ENCODE measurements at places on chromosomes 1 and 21. TPM values are rescaled to one million over a fixed set of nuclear protein-coding genes. Genes with fewer than 3 reads are reported as not detected.

DNA sequence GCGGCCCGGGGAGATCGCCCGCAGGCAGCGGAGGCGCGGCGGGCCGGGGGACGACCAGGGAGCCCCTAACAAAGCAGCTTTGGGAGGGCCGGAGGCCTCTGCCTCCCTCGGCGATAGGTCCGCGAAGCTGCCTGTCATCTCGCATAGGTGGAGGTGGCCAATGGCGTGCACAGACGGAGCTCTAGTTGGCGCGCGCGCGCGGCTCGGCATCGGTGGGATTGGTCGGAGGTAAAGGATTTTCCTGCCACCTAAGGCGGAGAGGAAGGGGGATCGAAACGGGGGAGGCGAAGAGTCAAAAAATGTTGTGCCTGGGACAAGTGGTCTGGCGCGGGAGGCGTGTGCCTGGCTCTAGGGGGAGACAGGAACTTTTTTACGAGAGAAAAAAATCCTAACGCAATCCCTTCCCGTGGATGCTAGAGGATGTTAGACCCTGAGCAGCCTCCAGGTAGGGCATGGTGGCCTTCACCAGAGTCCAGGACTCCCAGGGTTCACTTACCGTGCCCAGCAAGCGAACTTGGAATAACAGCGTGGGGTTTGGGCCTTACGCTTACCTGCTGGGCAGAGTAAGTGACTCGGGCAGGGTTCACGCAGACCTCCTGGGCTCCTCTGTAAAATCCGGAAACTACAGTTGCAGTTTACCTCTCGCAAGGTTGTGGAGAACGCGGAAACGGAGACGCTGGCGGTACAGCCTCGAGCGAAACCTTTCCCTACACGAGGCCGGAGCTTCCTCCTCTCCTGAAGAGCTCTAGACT is 99.9 kb upstream of the SOD1 start:
- peaks cover 34% of the 10 kb centered on the region for H3K4me1 ChIP-seq
- H3K27me3 ChIP-seq: peaks cover 30% of the 10 kb centered on the region
- no peak overlapping the region for H3K27ac ChIP-seq
- H3K36me3 ChIP-seq: no peaks in the 10 kb centered on the region
- peak; percentile 92 for DNase-seq

DNA sequence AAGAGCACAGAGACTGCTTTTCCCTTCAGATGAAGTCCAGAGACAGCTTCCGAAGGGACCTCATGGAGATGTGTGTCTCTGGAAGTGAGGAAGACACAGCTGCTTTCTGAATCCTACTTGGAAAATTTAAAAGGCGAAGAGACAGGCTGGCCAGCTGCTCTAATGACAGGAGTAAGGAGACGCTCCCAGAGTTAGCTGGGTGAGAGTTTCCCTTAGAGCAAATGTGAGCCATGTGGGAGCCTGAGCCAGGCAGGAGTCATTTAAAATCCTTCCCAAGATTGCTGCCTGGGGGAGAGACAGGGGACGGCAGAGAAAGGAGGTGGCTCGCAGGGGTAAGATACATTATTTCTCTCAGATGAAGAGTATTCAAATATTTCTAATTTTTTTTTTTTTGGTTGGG is 53.1 kb downstream of the ZNF326 start:
- H3K4me3 ChIP-seq: no peak overlapping the region
- H3K36me3 ChIP-seq: no peaks in the 10 kb centered on the region
- no peaks in the 10 kb centered on the region for H3K4me1 ChIP-seq
- no peak overlapping the region for H3K27ac ChIP-seq

DNA sequence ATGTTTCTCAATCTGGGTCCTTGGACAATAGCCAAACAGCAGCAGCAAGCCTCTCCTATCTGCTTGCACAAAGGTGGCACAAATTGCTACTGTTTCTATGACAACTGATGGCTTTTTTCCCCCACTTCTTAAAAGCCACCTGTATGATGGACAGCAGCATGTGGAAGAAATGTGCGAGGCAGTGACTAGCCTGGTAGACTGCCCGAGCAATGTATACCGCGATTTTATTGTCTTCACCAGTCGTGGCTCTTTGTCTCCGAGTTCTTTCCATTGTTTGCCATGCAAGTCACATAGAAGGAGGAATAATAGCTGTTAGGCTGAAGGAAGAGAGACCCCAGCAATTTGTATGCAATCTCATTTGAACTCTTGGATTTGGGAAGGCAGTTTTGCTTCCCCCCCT is 79.4 kb downstream of the S1PR1 start:
- H3K27ac ChIP-seq: no peak overlapping the region
- H3K36me3 ChIP-seq: no peaks in the 10 kb centered on the region
- peaks cover 6% of the 10 kb centered on the region for H3K27me3 ChIP-seq
- DNase-seq: no peak
- no peak overlapping the region for H3K4me3 ChIP-seq

DNA sequence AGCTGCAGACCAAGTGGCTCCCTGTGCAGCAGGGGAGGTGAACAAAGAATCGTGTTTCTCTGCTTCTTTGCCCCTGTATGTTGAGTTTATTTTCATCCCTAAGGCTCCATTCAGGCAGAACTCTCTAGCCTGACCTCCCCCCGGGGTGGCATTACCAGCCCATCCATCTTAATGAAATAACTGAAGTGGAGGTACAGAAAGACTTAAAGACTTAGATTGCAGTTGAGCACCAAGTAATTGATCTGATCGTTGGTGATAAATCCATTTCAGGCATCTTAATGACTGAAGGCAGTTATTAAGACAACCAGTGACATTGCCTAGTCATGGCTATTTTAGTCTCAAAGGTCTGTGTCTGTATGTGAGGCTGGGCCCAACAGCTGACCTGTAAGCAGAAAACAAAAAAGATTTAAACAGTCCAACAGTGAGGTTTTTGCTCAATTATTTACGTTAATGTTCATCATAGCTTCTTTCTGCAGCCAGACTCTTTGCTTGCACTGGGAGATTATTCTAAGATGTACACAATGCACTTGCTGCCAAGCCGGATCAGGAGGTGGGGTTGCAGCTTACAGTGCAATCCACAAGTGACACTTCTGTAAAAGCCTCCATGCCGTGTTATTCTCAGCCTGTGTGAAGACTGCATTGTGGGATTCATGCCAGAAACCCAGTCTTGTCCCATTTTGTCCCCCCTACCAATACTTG is 363.0 kb upstream of the DUSP10 start:
- H3K36me3 ChIP-seq: no peaks in the 10 kb centered on the region
- no peaks in the 10 kb centered on the region for H3K27me3 ChIP-seq
- DNase-seq: no peak
- no peaks in the 10 kb centered on the region for H3K4me1 ChIP-seq
- no peak overlapping the region for H3K27ac ChIP-seq
- H3K4me3 ChIP-seq: no peak overlapping the region

CFAP74 gene
- total RNA-seq: not detected

ARHGEF10L gene
- not detected for total RNA-seq

PLPPR4 gene
- total RNA-seq: not detected

PDPN gene
- not detected for total RNA-seq

RAB3B gene
- 0.09 TPM for total RNA-seq

MYOG gene
- not detected for total RNA-seq
